ENCODE measurements at places on chromosomes 2 and 18.

DNA sequence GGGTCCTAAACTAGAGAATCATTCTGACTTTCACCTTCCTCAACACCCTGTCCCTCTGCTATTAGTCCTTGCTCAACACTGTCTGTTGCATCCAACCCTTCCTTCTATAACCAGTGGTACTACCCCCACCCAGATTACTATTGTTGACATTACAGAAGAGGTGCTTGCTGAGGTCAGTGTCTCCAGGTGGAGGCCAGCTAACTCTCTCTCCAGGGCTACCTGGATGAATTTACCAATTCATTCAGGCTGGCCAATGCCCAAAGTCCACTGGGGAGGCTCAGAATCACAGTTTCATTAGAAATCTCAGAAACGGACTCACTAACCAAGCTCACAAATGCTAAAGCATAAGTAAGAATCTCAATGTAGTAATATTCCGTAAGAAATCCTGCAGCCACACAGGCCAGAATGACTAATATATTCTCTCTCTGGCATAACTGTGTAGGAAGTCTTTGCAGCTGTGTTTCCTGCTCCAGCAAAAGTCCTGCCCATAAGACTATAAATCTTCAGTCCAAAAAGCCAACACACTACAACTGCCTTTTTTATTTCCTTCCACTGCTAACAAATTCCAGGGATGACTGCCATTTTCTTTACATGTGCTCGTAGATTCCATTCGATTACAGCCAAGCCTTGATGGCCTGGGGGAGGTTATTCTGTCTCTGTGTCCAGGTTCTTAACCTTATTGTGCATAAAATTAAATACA, 10.0 kb upstream of the TTR start:
- H3K27me3 ChIP-seq = no peaks in the 10 kb centered on the region
- no peaks in the 10 kb centered on the region for H3K36me3 ChIP-seq
- no peaks in the 10 kb centered on the region for H3K4me1 ChIP-seq
- no peak overlapping the region for H3K27ac ChIP-seq
- no peak overlapping the region for H3K4me3 ChIP-seq

- peak overlapping the region; percentile 86 for H3K27ac ChIP-seq
- no peak overlapping the region for H3K4me3 ChIP-seq
- peaks cover 15% of the 10 kb centered on the region for H3K36me3 ChIP-seq
These were observed 9.1 kb upstream of the AP1S3 start for GRCh38 chr2:223846515-223846914.

DNA sequence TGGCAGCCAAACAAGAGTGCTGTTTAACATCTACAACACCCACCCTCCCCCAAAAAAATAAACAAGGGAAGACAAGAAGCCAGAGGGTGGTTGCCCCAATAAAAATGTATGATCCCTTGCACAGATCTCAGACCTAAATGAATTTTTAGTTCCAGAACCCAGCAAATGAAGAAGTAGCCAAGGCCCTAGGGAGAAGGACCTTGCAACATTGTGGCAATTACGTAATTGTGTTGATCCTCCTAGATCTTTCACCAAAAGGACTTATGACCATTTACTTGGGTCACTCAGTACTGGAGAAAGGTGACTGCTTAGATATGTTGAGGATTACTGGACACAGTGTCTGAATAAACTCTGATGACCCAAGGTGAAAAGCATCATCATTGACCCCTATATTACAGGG, 1393.8 kb downstream of the LRP1B start:
- peaks cover 38% of the 10 kb centered on the region for H3K27me3 ChIP-seq
- H3K4me3 ChIP-seq = no peak overlapping the region
- H3K36me3 ChIP-seq = no peaks in the 10 kb centered on the region
- no peak overlapping the region for H3K27ac ChIP-seq
- DNase-seq = no peak

- H3K4me1 ChIP-seq = peaks cover 11% of the 10 kb centered on the region
- H3K27me3 ChIP-seq = peaks cover 14% of the 10 kb centered on the region
- DNase-seq = no peak
These were observed 499 bp upstream of the LMAN1 start for GRCh38 chr18:59359576-59359952.

DNA sequence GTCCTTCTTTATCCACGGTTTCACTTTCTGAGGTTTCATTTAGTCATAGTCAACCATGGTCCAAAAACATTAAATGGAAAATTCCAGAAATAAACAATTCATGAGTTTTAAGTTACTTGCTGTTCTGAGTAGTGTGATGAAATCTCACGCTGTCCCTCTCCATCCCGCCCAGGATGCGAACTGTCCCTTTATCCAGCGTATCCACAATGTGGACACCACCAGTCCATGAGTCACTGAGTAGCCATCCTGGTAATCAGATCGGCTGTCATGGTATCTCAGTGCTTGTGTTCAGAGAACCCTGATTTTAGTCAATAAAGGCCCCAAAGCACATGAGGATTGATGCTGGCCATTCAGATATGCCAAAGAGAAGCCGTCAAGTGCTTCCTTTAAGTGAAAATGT, 3.7 kb downstream of the SP140L start:
- H3K27me3 ChIP-seq = no peaks in the 10 kb centered on the region
- no peak overlapping the region for H3K27ac ChIP-seq
- H3K4me1 ChIP-seq = peaks cover 15% of the 10 kb centered on the region
- peak; percentile 11 for DNase-seq

GRCh38 chr2:148524519-148524919, 120.0 kb upstream of the EPC2 start:
- no peaks in the 10 kb centered on the region for H3K36me3 ChIP-seq
- no peak for DNase-seq
- no peak overlapping the region for H3K4me3 ChIP-seq
- no peaks in the 10 kb centered on the region for H3K4me1 ChIP-seq
- H3K27me3 ChIP-seq = no peaks in the 10 kb centered on the region

DNA sequence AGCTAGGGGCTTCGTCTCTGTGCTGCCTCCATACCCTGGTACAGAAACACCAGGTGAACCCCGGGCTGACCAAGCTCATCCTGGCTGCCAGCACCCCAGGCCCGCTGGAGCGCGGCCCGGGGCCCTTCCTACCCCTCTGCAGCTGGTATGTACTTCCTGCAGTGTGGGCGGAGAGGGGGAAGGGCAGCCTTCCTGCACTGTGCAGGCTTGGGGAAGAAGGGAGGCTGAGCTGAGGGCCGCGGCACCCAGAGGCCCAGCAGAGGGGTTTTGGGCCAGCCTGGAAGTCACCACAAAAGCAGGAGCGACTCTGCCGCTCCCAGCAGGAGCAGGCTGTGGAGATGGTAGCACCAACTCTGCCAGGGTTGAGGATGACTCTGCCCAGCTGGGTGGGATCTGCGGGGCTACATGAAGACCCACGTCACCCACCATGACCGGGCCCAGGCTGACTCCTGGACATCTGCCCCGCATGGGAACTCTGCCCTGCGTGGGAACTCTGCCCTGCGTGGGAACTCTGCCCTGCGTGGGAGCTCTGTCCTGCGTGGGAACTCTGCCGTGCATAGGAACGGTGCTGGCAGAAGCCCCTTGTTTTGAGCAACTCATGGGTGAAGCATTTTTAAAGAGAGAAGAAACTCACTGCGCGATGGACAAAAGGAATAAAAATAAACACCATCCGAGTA, 273.3 kb downstream of the NDUFA10 start:
- H3K4me1 ChIP-seq = no peaks in the 10 kb centered on the region
- no peak for DNase-seq
- peaks cover 35% of the 10 kb centered on the region for H3K27me3 ChIP-seq
- H3K36me3 ChIP-seq = peaks cover 6% of the 10 kb centered on the region

DNA sequence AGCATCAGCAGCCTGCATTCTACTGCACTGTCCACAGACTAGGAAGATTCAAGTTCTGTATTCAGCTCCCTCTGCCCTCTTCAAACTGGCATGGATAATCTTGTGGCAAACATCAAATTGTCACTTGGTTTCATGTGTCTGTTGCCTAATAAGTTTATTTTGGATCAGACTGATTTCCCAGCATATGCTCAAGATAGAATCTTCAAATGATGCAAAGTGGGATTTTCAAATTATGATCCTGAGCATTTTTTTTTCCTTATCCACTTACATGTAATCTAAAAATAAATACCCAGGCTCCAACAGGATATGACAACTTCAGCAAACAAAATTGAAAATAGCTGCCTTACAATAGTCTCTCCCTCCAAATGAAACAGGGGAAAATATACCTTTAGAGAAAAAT, 160.9 kb upstream of the VRK2 start:
- no peak overlapping the region for H3K27ac ChIP-seq
- DNase-seq = no peak
- no peak overlapping the region for H3K4me3 ChIP-seq
- H3K4me1 ChIP-seq = peaks cover 2% of the 10 kb centered on the region
- no peaks in the 10 kb centered on the region for H3K27me3 ChIP-seq

DNA sequence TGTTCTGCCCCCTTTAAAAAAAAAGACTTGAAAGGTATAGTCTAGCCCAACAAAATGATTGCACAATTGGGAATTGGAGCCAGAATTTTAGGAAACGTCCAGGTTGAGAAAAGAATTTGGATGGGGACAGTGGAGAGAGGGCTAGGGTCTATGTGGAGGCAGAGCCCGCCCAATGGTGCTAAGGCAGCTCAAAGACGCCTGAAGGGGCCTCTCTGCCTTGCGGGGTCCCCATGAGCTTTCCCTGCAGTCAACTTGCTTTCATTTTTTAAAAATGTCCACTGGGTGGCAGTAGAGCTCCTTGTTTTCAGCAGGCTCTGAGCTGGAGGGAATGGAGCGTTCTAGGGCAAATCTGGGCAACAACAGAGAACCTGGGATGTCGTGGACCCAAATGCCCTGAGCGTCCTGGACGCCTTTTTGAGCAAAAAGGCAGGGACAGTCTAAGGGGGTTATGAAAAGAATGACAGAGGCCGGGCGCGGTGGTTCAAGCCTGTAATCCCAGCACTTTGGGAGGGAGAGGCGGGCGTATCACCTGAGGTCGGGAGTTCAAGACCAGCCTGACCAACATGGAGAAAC, 40.2 kb upstream of the ITM2C start:
- no peak overlapping the region for H3K27ac ChIP-seq
- peaks cover 5% of the 10 kb centered on the region for H3K4me1 ChIP-seq
- H3K4me3 ChIP-seq = peak overlapping the region; percentile 67
- no peaks in the 10 kb centered on the region for H3K27me3 ChIP-seq
- H3K36me3 ChIP-seq = peaks cover 20% of the 10 kb centered on the region

GRCh38 chr18:79552140-79552631, 127.4 kb upstream of the CTDP1 start:
- no peaks in the 10 kb centered on the region for H3K36me3 ChIP-seq
- H3K27me3 ChIP-seq = no peaks in the 10 kb centered on the region
- DNase-seq = no peak
- no peak overlapping the region for H3K27ac ChIP-seq

DNA sequence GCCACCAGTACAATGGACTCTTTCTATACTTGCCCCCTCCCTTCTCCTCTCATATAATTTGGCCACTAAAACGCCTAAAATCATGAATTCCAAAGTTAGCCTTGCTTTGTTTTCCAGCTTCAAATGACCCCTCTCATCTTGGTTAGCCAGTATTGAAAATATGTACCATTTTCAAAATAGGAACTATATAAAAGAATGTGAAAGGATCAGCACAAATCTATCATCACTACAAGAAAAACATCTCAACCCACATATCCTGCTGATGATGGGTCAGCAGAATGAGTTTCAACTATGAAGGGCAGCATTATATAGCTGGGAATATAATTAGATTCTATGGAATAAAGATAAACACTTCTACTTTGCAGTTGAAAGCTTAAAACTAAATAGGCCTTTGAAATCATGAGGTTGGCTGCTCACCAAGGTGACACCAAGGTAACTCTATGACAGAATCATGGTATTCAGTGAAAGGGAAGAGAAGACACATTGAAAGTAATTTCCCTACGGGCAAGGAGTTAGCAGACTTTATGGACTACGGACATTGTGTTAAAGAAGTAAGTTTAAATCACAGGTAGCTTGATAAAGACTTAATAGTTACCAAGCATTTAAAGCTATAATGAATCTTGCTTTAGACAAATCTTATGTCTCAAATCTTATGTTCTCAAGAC, 873.0 kb downstream of the CPS1 start:
- H3K27me3 ChIP-seq = peaks cover 10% of the 10 kb centered on the region
- no peak for DNase-seq
- H3K36me3 ChIP-seq = no peaks in the 10 kb centered on the region
- H3K27ac ChIP-seq = no peak overlapping the region
- no peak overlapping the region for H3K4me3 ChIP-seq

DNA sequence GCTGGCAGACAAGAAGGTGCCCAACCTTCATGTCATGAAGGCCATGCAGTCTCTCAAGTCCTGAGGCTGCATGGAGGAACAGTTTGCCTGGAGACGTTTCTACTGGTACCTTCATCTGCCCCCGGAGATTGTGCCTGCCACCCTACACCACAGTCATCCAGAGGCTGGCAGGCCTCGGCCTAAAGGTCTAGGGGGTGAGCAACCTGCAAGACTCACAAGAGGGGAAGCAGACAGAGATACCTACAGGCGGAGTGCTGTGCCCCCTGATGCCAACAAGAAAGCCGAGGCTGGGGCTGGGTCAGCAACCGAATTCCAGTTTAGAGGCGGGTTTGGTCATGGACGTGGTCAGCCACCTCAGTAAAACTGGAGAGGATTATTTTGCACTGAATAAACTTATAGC, 12.0 kb upstream of the SERTAD2 start:
- no peaks in the 10 kb centered on the region for H3K36me3 ChIP-seq
- no peak for DNase-seq
- H3K27ac ChIP-seq = no peak overlapping the region
- no peak overlapping the region for H3K4me3 ChIP-seq
- H3K27me3 ChIP-seq = no peaks in the 10 kb centered on the region
- no peaks in the 10 kb centered on the region for H3K4me1 ChIP-seq

DNA sequence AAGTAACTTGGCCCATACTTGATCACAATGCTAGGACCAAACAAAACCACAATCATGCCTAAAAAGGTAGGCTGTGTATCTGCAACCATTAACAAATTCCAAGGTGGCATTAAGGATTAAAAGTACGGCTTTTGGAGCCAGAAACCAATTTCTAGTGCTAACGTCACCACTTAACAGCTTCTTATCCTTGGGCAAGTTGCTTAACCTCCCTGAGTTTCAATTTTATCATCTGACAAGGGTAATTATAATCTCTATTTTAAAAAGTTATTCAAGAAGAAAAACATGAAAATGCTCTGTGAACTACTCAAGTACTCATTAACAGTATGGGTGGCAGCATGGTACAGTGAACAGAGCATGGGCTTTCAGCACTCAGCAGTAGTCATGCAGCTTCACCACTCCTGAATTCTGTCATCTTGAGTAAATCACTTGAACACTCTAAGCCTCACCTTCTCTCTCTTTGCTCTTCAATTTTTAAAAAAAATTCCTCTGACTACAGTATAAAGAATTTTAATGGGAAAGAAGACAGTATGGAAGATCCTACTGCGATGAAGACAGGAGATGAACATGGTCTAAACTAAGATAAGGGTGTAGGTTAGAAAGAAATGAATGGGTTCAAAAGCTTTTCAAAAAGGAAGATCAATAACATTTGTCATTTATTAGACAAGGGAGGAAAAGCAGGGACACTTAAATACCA, 69.2 kb downstream of the SS18 start:
- DNase-seq = no peak
- peaks cover 86% of the 10 kb centered on the region for H3K36me3 ChIP-seq
- no peak overlapping the region for H3K4me3 ChIP-seq
- peaks cover 5% of the 10 kb centered on the region for H3K4me1 ChIP-seq

DNA sequence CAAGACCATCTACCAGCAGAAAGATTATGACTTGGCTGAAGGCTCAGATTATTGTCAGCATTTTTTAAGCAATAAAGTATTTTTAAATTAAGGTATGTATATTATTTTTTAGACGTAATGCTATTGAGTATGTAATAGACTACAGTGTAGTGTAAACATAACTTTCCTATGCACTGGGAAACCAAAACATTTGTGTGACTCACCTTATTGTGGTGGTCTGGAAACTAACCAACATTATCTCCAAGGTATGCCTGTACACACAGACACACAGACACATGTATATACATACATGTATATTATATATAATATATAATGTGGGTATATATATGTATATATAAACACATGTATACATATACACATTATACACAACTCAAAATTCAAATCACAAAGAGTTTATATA, 9.1 kb upstream of the TMEFF2 start:
- no peaks in the 10 kb centered on the region for H3K4me1 ChIP-seq
- H3K27ac ChIP-seq = no peak overlapping the region
- H3K27me3 ChIP-seq = no peaks in the 10 kb centered on the region
- no peak overlapping the region for H3K4me3 ChIP-seq
